ENCODE measurements at places on chromosomes 2 and 18. TPM values are rescaled to one million over a fixed set of nuclear protein-coding genes. Genes with fewer than 3 reads are reported as not detected.

GRCh38 chr18:14970027-14970426 lies 222.1 kb downstream of the ANKRD30B start:
- peak; percentile 89 for DNase-seq

- DNase-seq = no peak
Measured at GRCh38 chr2:32699151-32699550, 71.3 kb downstream of the TTC27 start.

DNA sequence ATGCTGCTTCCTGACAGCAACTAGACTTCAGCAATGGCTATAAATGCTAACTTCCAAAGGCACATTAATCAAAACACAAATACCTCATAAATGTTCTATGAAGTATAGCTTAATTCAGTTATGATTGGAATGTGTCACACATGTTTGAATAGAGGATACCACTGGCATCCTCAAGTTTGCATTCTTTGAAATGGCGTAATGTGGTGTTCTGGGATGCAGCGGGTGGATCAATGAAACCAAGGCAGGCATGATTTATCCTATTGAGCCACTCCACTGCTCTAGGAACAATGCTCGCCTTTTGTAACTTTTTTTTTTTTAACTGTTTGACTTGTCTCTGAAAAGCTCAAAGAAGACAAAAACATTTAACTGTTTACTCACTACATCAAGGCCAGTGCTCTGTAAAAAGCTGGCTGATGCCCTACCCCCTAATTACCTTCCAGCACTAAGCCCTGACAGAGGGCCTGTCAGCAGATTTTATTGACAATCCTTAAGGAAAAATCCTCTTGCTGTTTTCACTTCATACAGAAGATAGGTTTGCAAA lies 278.8 kb upstream of the SESTD1 start:
- DNase-seq = no peak

- DNase-seq = no peak
Measured at GRCh38 chr18:12441475-12442034, 33.8 kb downstream of the PRELID3A start.

Gene GATA6
- total RNA-seq = 10.9 TPM

GRCh38 chr18:11728249-11728648 lies 39.2 kb downstream of the GNAL start:
- no peak for DNase-seq

DNA sequence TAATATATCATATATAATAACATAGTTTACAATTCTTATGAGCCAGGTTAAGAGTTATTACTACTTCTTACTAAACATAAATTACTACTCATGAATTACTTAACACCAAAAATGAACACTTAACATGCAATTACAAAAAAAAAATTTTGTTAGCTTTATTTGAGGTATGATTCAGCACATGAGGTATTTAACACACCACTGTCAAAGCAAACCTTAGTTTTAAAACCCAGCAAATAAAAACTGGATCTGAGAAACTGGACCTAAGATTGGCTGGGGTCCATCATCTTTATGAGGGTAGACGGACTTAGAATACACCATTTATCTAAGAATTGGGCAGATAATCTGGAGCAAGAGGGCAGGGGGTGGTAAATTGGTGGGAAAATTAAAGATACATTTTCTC lies 81.8 kb upstream of the CREB1 start:
- no peak for DNase-seq

Gene POTEJ
- not detected for total RNA-seq

DNA sequence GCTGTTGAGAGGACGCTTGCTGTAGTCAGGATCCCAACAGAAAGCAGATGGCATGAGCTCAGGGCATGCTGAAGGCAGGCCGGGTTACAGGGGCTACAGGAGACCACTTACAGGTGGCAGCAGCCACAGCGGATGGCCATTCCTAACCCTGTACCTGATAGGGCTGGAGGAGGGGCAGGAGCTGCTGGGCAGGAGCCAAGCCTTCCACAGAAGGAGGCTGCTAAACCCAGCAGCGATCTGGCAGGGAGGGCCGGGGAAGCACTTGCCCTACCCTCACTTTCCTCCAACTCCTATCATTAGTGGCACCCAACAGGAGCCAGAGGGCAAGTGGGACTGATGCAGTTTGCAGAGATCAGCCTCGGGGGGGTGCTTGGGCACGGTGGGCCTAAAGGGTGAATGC lies 2.0 kb downstream of the ASB18 start:
- no peak for DNase-seq

DNA sequence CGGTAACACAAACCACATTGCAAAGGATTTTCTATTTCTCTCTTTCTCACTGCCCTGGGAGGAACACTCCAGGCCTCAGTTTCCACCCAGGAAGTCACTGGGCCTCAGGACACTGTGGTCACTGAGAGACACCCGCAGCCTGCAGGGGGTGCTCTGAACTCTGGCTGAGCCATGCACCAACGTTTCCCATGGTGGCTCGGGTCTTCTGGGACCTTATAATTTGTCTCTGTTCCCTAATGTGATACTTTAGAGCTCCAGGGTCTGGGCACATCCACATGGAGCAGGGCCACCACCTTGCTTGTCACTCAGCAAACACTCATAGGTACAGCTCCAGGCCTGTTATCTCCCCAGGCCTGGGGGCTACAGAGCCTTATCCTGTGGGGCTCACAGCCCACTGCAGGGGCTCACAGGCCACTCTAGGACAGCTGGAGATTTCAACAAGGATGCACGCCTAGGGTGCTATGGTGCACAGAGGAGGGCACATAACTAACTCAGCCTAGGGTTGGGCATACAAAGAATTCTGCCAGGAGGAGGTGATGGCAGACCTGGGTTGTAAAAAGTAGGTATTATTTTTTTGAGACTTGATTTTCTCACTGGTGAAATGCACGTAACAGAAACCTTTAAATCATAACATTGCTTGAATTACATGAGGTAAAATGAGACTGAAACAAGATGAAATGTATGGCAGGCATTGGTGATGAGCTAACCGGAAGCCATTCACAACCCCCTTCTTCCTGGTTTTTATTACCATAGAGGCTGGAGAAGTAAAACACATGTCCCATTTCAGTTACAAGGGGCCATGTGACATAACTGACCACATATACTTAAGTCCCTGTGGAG lies 3.0 kb upstream of the HS1BP3 start:
- DNase-seq = no peak

- DNase-seq = no peak
Measured at GRCh38 chr2:122670897-122671296, 915.4 kb downstream of the TSN start.

DNA sequence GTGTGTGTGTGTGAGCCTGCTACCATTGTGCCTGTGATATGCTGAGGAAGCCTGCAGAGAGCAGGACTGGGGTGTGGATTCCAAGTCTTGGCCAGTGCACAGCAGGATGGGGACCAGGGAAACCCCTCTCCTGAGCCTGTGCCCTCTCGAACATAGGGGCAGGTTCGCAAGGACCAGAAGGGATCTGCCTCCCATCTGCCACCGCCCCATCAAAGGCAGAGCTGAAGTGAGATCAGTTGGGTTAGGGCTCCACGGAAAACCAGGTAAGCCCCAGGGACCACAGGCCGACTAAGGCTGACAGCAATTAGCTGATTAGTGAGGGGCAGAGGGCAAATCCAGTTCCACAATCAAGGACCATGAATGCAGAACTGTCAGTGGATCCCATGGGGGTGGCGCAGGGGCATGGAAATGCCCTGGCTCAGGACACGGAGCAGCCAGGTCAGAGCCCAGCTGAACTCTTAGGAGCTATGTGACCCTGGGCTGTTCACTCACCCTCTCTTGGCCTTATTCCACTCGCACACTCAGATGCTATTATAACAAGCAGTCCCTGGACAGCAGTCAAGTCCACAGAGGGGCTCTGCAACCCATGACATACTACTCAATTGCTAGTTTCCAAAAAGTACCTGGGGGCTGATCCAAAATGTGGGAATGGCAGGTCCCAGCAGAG lies 84.2 kb upstream of the ID2 start:
- peak; percentile 66 for DNase-seq

DNA sequence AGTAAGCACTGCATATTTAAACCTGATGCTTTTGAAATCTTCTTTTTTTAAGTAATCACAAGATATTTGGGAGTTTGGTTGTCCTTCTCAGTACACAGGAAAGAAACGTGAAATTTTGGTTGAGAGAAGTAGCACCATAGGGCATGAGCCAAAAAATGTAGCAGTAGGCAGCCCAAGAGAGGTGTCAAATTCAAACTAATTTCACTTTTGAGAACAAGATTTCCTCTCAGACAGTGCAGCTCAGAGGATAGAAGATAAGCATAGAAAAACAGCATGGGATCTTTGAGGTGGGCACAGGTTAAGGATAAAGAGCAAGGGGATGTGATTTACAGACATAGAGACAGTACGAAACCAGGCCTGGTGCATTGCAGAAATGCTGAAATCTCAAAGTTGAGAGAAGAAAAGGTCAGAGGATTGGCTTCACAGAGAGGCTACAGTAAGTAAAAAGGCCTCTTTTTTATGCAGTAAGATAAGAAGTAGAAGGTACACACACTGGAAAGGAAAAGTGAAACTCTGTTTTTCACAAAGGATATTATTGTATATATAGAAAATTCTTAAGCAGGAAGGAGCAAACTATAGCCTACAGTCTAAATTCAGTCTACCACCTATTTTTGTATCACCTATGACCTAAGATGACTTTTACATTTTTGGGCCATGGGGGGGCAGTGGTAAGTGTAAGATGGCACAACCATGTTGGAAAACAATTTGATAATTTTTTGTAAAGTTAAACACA lies 89.8 kb downstream of the PKP4 start:
- no peak for DNase-seq

Gene FAM110C
- total RNA-seq = not detected

GRCh38 chr2:240172071-240172895 lies 31.8 kb upstream of the OTOS start:
- peak; percentile 18 for DNase-seq

GRCh38 chr18:2258954-2259353 lies 312.4 kb downstream of the METTL4 start:
- no peak for DNase-seq

Gene TDRD15
- total RNA-seq = not detected

DNA sequence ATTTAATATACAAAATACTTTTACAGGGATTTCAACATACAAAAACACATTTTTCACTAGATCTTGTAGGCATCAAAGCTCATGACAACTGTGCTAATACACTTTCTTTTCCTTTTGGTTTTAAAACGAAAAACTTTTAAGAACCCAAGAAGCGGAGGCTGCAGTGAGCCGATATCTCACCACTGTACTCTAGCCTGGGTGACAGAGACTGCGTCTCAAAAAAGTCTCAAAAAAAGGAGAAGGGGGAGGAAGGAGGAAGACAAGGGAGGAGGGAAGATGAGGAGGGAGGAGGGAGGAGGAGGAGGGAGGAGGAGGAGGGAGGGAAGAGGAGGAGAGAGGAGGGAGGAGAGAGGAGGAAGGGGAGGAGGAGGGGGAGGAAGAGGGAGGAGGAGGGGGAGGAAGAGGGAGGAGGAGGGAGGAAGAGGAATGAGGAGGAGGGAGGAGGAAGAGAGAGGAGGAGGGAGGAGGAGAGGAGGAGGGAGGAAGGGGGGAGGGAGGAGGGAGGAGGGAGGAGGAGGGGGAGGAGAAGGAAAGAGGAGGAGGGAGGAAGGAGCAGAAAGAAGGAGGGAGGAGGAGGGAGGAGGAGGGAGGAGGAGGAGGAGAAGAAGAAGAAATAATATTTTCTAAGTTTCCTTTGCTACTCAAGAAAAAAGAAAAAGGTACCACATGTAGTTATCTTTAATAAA lies 13.8 kb downstream of the ROCK2 start:
- no peak for DNase-seq

GRCh38 chr2:137862651-137863050 lies 101.6 kb upstream of the HNMT start:
- no peak for DNase-seq

GRCh38 chr2:79944205-79944604 lies 360.3 kb downstream of the LRRTM1 start:
- no peak for DNase-seq

- no peak for DNase-seq
Measured at GRCh38 chr2:44464437-44464836, 102.7 kb downstream of the CAMKMT start.

Gene ZNF516
- 16.3 TPM for total RNA-seq

GRCh38 chr2:166140932-166141331 lies 13.1 kb upstream of the SCN1A start:
- peak; percentile 57 for DNase-seq

GRCh38 chr18:59884351-59884750 lies 15.4 kb upstream of the PMAIP1 start:
- no peak for DNase-seq

GRCh38 chr2:10348891-10349290 lies 46.2 kb downstream of the HPCAL1 start:
- no peak for DNase-seq

Gene PLB1
- 0.36 TPM for total RNA-seq

Gene PLCD4
- total RNA-seq = 2.5 TPM

Gene UGT1A6
- total RNA-seq = not detected

Gene TMEM182
- 1.4 TPM for total RNA-seq

- DNase-seq = no peak
Measured at GRCh38 chr2:85769983-85770362, 16.2 kb downstream of the ATOH8 start.

Gene CNOT11
- 45.1 TPM for total RNA-seq

GRCh38 chr18:74234326-74235171 lies 57.2 kb downstream of the CYB5A start:
- peak; percentile 88 for DNase-seq

Gene SPAG16
- total RNA-seq = 47.8 TPM

DNA sequence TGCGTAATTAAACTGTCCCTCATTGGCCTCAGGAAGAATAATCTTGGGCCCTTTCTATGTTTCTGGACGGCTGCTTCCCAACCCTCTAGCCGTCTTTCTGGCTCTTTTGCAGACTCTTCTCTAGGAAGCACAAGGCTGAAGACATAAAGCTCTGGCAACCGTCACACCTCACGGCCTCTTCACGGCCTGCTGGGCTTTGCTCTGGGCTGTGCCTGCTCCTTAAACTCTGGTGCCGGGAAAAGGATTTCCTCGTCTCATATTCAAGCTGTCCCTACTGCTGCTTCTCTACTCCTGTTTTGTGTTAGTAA lies 36.0 kb upstream of the WIPF1 start:
- DNase-seq = no peak

Data from osteoblast (primary cell).